ENCODE measurements at places on chromosomes 2 and 18. TPM values are rescaled to one million over a fixed set of nuclear protein-coding genes. Genes with fewer than 3 reads are reported as not detected.

- no peak for DNase-seq
Observed at GRCh38 chr2:74554820-74555531, 456 bp downstream of the DOK1 start.

DNA sequence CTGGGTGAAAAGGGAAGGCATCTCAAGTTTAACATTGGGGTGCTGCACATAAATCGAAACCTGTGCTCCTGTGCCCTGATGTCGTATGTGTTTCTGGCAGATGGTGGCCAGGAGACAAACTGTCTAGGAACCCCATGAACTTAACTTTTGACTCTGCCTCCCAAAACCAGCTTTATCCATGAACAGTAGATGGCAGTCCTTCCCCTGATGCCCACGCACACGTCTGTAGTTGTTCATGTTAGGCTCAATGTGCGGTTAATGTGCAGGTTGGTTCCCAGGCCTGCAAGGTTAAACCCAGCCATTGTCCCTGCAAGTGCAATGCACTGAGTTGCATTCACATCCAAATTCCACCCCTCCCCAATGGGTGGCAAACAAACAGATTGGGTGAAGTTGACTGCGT, 44.1 kb upstream of the SIX3 start:
- no peak for DNase-seq

ITPRID2 gene
- total RNA-seq, result 106 TPM

GRCh38 chr18:12074736-12075135, 18.9 kb upstream of the ANKRD62 start:
- no peak for DNase-seq

GRCh38 chr18:77093067-77093430, 39.5 kb downstream of the MBP start:
- DNase-seq, result no peak
